Sigmoid colon (tissue), 7 donors: ENCODE measurements at places on chromosomes 1 and 21.

GRCh38 chr1:207316141-207316540 is 5.3 kb upstream of the CD55 start:
- DNase-seq: no peak

- DNase-seq: no peak
Observed at GRCh38 chr1:234489007-234489697, 10.2 kb upstream of the TARBP1 start.

DNA sequence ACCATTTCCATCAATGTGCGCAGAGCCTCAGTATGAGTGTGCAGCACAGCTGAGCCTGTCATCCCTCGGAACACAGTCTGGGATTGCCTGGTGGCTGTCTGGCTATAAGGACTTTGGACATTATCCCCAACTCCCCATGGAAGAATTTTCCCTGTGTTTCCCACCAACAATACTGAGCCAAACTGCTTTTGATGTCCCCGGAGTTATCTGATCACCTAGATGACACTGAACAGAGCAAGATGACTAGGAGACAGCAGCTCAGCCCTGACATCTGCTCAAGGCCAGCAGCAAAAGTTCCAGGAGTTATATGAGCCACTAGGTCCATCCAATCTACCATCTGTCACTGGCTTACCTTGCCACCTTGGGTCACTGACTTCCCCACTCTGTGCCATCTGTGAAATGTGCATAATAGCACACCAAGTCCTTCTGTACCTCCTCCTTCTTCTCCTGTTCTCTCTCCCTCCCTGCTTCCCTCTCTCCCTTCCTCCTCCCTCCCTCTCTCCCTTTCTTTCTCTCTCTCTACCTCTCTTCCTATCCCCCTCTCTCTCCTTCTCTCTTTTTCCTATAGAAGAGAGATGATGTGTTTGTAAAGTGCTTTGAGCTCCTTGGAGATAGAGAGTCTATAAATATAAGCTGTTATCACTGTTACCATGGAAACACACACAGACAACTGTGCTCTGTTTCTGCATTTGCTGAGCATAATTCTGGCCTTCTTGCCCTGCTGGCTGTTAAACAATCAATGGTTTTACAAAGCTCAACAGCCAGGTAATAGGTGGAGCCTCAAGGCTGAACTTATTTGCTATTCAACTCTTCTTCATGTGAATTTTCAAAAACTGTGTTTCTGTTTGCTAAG is 19.7 kb upstream of the ATP1B1 start:
- no peak for DNase-seq

- DNase-seq: no peak
Observed at GRCh38 chr1:230632273-230632873, 9.9 kb upstream of the COG2 start.

- no peak for DNase-seq
Observed at GRCh38 chr1:59482986-59483385, 186.1 kb downstream of the FGGY start.

- DNase-seq: peak; percentile 81
Observed at GRCh38 chr1:63892632-63893395, 119.0 kb downstream of the ROR1 start.

DNA sequence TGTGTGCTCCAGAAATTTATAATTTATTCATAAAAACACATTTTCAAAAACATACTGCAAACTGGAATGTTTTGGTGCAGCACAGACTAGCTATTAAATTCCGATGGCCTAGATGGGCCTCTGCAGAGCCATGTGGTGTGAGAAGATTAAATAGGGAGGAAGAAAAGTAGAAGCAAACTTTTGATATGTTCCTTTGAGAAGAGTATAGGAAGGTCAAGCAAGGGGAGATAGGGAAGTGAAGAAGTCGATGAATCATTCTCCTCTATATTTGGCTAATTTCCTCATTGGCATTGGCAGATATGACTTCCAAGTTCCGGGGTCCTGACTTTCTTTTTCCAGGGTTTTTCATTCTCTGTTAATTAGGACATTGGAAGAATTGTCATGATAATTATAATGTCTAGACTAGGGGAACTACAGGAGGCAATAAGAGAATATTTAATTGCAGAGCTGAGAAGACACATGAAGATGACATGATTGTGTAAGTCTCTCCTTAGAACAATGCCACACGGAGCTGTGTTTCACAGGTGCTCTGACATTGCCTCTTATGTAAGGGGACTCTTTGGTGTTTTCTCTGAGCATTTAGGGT is 19.3 kb upstream of the ZNF326 start:
- no peak for DNase-seq

DNA sequence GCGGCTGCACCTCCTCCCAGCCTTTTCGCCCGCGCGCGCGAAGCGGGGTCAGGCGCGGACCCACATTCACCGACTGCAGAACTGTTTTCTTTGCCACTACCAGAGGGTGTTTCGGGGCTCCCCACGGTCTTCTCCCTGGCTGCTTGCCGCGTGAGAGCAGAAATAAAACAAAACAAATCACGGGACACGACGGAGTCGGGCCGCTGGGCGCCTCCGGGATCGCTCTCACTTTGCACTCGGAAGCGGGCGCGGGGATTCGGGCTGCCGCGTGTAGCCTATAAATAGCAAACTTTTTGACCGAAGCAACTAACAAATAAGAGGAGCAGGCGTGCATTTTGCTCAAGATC is 412.3 kb upstream of the ESRRG start:
- no peak for DNase-seq

DNA sequence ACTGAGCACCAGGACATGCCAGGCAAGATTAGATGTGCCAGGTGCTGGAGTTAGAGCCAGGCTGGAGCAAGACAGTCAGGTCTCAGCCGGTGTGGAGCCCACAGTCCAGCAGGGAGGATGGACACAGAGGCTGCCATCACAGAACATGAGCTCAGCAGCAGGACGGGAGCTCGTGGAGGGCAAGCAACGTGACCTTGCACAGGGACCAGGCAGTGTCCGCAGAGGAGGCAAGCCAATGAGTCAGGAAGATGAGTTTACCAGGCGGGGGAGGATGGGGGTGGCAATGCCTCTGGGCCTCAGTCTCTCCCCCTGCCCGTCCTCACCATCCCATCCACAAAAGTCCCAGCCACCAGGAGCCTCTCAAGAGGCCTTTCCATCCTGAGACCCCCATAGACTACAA is 20.7 kb upstream of the ZC3H12A start:
- no peak for DNase-seq

DNA sequence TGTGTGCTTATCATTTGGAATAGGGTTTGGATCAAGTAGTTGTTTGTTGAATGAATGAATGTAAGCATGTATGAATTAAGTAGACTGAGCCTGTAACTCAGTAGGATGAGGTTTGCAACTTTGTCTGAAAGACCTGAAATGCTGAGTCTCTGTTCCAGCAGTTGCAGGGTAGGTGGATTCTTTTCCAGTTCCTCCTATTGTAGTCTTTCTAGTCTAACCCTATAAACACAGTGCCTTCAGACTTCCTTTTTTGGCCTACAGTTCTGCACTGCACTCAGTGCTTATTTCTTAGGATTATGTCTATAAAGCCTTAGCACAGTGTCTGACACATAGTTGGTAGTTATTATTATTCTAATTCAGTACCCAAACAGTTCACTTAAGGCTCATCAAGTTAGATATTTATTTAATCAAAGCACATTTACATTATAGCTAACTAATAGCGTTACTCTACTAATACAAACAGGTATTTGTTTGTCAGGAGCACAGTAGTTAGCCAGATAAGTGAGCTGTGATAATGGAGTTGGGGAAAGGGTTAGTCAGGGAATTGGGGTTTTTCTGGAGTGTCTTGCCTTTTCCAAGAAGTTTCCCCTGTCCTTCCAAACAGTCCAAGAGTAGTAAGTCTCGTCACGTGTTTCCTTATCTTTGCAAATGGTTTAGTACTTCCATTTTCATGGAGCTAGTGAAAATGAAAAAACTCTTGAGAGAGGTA is 45.0 kb downstream of the ABCD3 start:
- DNase-seq: no peak

DNA sequence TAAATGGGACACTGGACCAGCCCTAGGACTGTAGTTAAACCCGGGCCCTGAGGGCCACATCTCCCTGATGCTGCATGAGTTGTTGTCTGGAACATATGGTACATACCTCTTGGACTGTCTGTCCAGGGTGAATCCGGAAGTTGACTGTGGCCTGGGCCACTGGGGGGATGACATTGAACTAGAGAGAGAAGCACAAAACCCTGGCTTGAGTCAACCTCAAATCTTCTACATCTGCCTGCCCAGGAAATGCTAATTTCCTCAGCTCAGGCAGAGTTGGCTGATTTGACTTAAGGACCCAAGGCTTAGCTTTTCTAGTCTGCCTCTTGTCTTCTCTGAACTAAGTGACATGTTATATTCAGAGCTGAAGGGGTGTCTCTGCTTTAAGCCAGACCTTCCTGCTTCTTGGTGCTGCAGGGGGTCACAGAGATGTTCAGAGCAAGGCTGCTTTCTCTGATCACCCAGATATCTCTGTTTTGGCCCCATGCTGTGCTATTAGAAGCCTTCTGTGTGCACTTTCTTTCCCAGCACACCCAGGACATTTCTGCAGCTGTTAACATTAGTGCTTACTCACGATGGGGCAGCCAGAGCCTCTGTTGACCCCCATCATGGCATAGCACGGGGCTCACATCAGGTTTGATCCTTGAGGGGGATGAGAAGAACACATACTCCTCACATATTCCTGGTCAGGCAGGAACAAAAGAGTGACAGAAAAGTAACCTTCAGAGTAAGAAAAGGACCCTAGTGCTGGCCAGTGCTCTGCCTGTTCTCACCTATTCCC is 9.6 kb downstream of the PM20D1 start:
- no peak for DNase-seq

DNA sequence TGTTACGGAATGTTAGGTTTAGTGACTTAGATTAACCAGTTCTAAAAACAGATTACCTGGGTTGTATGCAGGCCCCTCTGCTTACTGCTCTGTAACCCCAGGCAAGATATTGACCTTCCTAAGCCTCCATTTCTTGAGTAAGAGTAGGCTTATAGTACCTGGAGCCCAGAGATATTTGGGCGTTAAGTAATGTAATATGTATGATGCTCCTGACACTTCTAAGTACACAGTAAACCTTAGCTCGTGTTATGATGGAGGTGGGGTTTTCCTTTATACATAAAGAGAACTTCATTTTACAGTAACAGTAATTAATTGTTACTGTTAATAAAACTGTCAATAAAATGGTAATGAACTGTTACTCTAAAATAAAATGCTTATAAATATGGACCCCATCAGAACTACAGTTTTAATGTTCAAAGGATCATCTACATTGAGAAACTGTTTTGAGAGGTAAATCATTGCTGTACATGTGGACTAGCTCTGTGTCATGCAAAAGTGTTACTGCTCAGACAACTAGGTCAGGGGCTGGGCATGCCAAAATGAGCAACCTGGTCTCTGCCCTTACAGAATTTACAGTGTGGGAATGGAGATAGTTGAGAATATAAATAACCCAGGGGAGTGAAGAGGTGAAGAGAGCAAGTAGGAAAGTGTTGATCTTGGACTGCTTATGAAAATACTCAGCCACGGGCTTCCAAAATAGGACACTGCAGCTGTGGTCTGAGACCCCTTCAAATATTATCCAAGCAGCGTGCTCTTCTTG is 26.6 kb downstream of the LRRC8C start:
- no peak for DNase-seq

DNA sequence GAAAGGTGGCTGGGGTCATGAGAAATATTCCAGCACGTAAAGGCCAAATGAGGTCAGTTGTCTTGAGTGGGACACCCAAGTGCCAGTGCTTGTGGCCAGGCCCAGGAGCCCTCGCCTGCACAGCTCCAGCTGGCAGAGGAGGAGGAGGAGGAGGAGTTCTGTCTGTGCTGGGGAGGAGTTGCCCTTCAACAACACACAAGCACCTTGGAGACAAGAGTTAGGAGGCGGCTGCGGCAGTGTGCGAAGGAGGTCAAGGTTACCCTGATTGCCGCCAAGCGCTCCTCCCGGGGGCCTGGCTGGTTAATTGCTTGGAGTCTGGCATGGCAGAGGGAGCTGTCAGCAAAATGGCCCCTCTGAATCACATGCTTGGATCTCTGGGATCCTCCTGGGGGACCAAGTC is 45.1 kb downstream of the GRIK3 start:
- DNase-seq: no peak

GRCh38 chr1:211896958-211897357 is 66.4 kb upstream of the LPGAT1 start:
- no peak for DNase-seq

DNA sequence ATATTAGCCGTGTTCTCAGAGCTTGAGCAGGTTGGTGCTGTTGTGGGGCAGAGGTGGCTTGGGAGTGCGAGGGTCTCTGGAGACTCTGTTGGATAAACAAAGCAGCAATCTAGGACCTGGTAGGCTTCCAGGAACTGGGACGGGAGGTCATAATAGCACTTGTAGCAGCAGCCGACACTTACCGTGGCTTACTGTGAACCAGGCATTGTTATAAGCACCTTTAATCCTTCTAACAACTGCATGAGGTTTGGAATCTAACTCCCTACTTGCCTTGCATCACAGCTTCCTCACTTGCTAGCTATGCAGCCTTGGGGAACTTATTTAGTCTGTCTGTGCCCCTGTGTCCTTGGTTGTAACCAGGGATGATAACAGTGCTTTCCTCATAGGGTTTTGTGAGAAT is 94.9 kb downstream of the NAV1 start:
- DNase-seq: no peak

GRCh38 chr21:15442743-15443469 is 286.9 kb upstream of the USP25 start:
- no peak for DNase-seq

- DNase-seq: no peak
Observed at GRCh38 chr1:218985424-218985984, 188.2 kb upstream of the LYPLAL1 start.

DNA sequence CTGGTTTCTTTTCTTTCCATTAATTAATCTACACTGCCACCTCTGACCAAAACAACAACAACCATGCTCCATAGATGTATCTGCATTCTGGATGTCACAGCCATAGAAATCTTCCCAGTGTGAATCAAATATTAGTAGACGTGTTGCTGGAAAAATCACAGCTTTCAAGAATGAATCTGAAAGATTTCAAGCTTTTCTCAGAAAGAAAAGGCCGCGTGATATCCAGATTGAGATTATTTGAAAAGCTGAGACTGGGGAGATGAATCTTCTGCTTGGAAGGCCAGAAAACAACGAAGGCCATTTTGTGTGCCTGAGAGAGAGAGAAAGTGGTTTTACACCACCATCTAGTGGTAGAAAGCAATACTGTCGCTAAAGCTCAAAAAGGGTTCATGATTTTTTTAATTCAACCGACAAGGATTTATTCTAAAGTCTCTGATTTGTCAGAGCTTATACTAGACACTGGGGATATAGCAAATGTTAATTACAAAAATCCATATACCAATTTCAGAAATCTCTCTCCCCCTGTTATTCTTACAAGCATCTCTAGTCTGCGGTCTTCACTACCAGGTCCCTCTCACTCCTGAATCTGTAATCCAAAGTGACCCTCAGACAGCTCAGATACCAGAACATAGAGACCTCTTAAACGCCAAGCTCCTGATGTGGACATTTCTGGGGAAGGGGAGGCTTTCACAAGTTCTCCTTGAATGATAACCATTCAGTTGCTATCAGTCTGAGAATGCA is 87.5 kb upstream of the SGIP1 start:
- DNase-seq: no peak

- DNase-seq: no peak
Observed at GRCh38 chr21:39775816-39776215, 30.8 kb downstream of the IGSF5 start.

GRCh38 chr21:38075833-38076587 is 159.8 kb upstream of the KCNJ6 start:
- no peak for DNase-seq

GRCh38 chr1:208161005-208161404 is 83.2 kb downstream of the PLXNA2 start:
- DNase-seq: peak; percentile 9
